ENCODE measurements at places on chromosomes 2 and 18.

DNA sequence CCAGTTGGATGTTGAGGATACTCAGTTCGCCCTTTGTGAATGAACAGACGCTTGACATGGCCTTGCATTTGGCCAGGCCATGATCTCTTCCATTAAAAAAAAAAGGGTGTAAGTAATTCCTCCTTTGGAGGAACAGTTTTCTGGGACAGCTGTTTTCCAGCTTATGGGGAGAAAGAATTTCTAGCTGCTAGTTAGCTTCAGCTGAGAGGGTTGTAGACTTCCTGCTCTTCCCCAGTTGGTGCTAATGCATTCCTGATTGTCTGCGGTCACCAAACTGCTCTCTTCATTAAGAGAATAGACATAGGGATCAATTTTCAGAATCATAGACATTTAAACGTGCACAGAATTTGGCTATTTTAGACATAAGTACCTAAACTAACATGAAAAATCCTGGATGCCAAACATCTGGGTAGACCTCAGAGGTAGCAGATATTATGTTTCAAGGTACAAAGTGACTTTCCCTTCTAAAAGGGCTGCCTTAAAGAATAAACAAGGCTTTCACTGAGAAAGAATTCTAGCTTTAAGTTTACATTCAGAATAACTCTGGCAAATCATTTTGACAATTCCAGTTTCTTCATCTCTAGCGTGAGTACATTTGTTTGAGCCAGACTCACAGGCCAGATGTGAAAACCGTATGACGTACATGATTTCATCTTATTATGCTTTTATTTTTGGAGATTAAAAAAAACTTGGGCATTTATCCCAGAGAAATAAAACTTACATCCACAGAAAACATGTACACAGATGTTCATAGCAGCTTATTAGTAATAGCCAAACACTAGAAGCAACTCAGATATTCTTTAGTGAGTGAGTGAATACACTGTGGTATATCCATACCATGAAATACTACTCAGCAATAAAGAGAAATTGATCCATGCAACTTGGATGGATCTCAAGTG is 71.2 kb downstream of the MAIP1 start:
- DNase-seq = no peak

DNA sequence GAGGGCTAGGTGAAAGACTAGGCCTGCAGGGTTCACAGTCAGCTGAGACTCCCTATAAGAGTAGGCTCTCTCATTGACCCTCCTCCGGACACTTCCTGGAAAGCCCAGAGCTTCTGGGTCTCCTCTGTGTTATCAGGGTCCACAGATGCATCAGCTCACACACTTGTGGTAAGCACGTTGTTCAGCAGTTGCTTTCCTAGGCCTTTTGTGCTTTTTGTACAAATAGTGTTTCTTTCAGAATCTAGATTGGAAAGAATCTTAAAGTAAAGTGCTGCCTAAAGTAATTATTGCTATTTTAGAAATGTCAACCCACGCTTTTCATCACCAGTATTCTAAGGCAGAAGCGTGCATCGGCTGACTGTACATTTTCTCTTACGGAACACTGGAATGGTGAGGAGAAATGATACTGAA is 15.5 kb downstream of the SLC9A2 start:
- no peak for DNase-seq

DNA sequence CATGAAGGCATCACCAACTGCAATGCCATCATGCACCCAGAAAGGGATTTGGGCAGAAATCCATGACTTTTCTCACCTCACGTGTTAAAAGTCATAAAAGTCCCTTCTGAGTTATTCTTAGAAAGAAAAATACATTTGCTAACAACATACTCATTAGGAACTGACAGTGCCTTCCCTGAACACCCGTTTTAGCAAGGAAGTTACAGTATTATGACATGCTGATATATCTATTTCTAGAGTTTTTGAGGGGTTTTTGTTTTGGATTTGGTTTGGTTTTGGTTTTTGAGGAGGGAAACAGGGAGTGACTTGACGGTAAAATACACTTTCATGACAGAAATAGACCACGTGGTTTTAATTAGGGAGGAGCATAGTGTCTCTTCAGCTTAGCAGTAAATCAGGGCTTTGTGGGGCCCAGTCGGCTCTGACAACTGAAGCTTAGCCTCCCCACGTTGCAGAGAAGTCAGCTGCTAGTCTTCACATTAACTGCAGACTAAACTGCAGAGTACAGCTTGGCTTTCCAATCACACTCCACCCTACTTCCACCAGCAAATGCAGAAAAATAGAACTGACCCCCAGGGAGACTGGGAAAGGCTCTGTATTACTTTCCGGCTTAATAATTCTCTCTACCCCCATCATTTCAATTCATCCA is 141.4 kb downstream of the FAM124B start:
- no peak for DNase-seq

GRCh38 chr2:65466551-65466950 is 34.2 kb upstream of the SPRED2 start:
- DNase-seq = no peak

- peak; percentile 30 for DNase-seq
Measured at GRCh38 chr18:79438898-79439627, 43.3 kb downstream of the NFATC1 start.

DNA sequence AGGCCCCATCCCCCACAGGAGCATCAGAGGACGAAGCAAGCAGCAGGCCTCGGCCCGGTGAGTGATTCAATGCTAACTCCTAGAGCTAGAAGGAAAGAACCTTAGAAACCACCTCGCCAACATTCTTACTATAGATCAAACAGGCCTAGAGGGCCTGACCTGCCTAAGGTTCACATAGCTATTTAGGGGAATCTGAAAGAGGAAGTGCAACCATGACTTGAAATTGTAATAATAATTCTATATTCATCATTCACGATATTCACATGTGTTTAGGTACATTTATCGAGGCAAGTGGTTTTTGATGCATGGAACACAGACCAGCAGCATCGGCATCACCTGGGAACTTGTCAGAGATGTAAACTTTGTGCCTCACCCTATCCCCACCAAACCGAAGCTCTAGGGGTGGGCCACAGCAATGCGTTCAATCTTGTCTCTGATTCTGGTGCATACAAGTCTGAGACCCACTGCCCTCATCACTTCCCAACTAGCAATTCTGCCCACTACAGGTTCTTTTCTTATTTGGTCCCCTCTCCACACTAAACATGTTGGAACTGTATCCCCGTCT is 78.0 kb upstream of the DNMT3A start:
- DNase-seq = no peak

GRCh38 chr18:27861539-27861938 is 315.4 kb downstream of the CDH2 start:
- no peak for DNase-seq

GRCh38 chr2:217972037-217972436 is 30.8 kb downstream of the TNS1 start:
- no peak for DNase-seq

- DNase-seq = peak; percentile 46
Measured at GRCh38 chr2:65264821-65265670, 37.4 kb downstream of the ACTR2 start.

DNA sequence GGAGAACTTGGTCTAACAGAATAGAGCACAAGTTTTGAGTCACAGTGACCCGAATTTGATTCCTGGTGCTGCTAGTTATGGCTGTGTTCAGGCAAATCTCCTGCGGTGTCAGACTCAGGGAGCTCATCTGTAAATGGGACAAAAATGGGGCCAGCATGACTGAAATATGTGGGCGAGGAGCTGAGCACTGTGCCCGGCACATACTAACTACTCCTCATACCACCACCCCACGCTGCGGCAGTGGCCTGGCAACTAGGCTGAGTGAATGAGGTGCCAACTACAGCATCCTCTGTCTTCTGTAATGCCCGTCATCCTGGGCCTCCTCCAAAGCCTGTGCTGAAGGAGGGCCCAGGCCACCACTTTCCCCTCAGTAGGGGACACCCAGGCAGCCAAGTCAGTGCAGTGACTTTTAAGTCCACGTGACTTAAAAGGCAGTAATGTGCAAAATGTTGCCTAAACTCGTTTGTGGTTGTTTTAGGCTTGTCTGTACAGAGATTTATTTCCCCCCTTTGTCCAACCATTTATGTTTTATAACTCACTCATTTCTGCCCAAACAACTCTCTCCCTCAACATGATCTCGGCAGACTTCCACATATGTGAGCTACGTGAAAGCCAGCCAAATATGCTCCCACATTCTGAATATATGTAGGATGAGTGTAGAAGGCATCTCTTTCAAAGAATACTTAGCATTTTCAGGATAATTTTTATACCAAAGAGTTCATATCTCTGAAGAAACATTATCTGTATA is 773.7 kb downstream of the TSN start:
- DNase-seq = no peak

DNA sequence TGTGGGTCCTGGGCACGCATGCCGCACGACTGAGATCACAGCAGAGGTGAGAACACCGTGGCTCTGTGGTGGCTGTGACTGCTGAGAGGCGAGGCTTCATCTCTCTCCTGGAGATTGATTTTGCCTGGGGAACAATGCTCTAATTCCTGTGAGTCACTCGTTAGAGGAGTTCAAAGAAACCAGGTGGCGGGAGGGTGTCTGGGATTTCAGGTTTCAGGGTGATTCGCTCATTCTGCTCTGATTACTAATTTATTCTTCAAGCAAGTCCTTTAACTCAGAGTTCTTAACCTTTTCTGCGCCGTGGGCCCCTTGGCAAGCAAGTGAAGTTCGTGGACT is 56.3 kb downstream of the GLI2 start:
- DNase-seq = no peak

DNA sequence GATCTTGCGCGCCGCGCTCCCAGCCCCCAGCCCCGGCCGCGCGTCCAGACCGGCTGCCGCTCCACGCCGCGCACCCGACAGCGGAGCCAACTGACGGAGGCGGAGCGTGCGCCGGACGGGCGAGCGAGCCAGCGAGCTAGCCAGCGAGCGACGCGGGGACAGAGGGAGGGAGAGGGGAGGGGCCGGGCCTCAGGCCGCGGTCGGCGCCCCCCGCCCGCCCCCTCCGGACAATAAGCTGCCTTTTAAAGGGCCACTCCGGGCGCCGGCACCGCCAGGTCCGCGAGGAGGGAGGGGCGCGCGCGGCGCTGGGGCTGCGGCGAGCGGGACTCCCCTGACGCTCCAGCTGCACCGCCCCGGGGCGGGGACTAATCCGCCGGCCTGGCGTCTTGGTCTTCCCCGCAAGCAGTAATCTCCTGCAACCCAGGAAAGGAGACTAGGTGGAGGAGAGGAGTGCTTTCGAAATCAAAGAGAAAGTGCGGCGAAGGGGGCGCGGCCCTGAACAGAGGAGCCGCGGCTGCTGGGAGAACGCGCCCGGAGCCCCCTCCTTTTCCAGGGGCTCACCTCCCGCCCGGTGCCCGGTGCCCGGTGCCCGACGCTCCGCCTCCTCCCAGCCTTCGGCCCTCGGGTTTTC is at the start of gene BIN1:
Gene BIN1 (minus strand): TSS at position 164 of the 631 bp plus-strand sequence. CDS start 211 bp downstream, outside the sequence.
- peak; percentile 98 for DNase-seq

- no peak for DNase-seq
Measured at GRCh38 chr2:126368758-126369157, 287.2 kb upstream of the GYPC start.

DNA sequence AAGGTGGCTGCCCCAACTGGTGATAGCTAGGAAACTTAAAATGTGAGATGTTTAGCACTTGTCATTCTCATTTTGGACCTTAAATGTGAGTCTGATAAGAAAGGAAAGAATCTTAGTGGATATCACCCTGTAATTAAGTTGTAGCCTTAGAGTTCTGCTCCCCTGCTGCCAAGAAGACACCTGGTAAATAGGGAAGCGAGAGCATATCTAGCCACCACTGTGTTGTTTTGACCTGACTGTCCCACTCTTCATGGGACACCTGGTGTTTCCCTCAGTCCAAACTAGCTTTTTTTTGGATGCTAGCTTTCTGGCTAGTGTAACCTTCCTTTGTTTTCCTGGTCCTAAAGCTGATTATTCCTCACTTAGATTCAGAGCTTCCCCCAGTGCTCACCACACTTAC is 357.6 kb downstream of the RAD51AP2 start:
- no peak for DNase-seq

DNA sequence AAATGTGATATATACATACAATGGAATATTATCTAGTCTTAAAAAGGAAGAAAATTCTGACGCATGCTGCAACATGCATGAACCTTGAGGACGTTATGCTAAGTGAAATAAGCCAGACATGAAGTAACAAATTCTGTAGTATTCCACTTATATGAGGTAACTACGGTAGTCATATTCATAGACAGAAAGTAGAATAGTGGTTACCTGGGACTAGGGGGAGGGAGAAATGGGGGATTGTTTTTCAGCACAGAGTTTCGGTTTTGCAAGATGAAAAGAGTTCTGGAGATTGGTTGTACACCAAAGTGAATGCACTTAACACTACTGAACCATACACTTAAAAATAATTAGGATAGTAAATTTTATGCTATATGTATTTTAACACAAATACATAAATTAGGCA is 215.9 kb upstream of the FBXO11 start:
- DNase-seq = no peak

DNA sequence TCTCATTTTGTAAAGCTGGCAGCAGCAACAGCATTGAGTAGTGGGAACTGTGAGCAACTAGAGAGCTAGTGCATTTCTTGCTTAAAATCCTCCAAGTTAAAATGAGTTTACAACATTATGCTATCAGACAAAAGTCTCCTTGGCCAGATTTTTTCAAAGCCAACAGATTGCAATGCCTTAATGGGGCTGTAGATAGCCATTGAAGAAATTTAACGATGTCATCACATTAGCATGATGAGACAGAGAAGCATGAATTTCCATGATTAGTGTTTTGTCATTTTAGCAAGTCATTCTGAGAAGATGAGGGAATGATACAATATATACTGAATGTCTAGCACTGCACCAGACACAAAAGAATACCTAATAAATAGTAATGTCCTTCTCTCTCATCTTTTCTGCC is 307.5 kb upstream of the REG3G start:
- DNase-seq = no peak

- no peak for DNase-seq
Measured at GRCh38 chr2:45406621-45407020, 204.4 kb downstream of the SRBD1 start.

DNA sequence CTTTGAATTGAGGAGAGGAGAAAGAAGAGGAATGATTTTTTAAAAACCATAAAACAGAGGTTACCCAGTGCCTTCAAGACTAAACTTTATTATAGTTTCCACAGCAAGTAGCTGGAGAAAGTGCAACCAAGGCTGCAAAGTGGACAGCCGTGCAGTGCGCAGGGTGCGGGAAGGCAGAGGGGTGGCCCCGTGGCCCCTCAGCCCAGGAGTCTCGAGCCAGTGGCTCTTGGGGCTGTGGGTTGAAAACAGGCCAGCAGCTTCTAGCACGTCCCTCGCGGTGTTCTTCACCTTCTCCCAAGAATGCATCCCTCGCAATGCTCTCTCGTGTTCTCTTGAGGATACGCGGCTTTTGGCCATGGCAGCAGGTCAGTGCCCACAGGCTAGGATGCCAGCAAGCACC is 28.5 kb upstream of the ALKAL2 start:
- DNase-seq = no peak

DNA sequence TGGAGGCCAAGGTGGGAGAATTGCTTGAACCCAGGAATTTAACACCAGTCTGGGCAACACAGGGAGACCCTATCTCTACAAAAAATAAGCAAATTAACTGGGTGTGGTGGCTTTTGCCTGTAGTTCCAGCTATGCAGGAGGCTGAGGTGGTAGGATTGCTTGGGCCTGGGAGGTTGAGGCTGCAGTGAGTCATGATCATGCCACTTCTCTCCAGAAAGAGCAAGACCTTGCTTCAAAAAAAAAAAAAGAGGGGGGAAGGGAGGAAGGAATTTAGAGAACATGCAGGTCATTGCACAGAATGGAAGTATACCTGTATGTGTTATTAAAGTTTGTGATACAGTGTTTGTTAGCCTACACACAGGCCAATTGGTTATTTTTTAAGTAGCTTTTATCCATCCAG is 25.8 kb downstream of the PKP4 start:
- DNase-seq = no peak

- no peak for DNase-seq
Measured at GRCh38 chr2:101820519-101820918, 123.0 kb downstream of the MAP4K4 start.

Measured in HuH-7 (cell line).